Substantia nigra (tissue), 51 donors: ENCODE measurements at places on chromosomes 16 and 17.

DNA sequence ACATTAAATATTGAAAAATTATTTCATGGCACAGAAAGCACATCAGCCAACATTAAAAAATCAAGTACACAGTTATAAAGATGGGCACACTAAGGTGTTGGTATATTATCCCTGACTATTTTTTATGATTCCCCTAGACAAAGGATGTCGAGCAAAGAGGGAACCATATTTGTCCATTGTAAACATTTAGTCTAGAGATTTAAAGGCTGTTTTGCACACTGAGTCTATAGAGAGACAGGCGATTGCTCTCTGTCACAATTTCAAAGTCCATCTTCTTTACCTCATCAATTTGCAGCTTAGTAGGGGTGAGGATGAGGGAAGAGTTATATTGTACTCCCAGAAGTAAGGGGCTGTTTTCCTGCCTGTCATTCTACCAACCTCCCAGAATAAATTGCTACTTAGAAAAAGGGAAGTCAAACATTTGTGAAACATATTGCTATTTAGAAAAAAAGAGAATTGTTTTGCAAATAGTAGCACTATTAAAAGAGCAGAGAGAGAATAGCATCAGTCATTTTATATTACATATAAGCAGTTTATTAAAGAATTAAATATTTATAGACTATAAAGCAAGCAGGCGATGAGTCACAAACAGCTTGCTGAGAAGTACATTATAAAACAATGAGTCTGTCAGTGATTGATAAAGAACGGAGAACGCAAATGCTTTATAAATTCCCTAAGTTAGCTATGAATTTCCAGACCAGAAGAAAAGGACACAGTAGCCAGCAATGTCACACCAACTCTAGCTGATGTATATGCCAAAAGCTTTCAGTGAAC lies 270.6 kb upstream of the PMFBP1 start:
- no peak for DNase-seq

GRCh38 chr17:9255833-9256232 lies 234.5 kb downstream of the NTN1 start:
- no peak for DNase-seq

GRCh38 chr17:61247439-61247838 lies 152.2 kb upstream of the TBX2 start:
- no peak for DNase-seq

- DNase-seq: no peak
Observed at GRCh38 chr17:82021900-82022309, 773 bp downstream of the CENPX start.

DNA sequence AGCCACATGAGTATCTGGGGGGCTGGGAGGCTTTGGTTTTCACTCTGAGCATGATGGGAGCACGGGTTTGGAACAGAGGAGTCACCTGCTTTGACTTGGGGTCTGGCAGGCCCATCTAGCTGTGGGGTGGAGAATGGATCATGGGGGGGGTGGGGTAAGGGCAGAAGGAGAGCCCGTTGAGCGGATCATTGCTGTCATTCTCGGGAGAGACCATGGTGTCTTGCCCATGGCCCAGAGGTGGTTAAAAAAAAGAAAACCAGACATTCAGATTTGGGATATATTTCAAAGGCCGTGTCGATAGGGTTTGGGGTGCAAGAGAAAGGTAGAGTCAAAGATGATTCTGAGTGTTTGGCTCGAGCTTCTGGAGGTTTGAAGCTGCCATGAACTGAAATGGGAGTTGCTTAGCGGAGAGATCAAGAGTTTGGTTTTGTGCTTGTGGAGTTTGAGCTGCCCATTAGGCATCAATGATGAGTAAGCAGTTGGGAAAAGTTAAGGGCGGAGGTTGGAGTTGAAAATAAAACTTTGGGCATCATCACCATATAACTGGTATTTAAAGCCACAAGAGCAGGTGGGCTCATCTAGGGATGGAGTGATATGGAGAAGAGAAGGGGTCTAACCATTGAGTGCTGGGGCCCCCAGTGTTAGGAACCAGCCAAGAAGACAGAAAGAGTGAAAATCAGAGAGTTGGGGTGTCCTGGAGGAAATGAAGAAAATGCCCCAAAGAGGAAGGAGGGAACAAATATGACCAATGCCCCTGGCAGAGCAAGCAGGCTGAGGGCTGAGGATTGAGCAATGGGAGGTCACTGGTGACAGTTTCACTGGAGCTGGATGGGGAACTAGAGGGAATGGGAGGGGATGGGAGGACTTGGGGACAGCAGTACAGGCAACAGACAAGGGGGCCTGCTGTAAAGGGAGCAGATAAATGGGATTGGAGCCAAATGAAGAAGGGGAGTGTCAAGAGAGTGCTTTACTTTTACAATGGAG lies 1.9 kb downstream of the NOD2 start:
- no peak for DNase-seq

DNA sequence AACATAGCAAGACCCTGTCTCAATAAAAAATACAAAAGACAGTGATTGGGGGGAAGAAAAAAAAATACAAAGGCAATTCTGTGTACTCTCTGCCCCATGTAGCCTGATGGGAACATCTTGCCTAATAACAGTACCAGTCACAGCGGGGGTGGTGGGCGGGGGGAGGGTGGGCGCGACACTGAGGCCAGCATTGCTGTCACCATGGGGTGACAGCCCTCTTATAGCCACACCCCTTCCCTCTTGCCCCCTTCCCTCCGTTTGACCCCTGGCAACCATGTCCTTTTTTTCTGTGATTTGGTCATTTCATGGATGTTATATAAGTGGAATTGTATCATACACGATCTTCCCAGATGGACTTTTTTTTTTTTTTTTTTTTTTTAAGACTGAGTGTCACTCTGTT lies 80.9 kb downstream of the DNAH17 start:
- DNase-seq: peak; percentile 22

DNA sequence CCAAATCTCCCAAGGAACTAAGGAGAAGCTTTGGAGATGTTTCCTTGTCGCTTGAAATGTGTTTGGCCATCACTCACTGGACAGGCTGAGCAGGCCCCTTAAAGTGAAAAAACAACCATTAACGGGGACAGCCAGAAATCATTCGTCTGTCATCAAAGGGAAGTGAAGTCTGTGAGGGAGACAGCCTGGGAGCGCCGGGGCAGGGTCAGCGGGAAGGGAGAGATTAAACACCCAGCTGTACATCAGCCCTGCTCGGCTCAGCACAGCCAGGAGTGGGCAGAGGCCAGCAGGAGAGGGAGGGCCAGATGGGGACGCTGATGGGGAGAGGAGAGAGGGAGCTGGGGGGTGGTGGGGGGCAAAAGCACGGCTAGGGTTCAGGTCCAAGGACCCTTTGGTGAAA lies 105.1 kb downstream of the SDK2 start:
- no peak for DNase-seq

GRCh38 chr17:81494626-81495377 lies 17.8 kb downstream of the ACTG1 start:
- no peak for DNase-seq

- DNase-seq: no peak
Observed at GRCh38 chr16:53925526-53925925, 221.6 kb downstream of the FTO start.

GRCh38 chr16:57409870-57410587 lies 5.5 kb downstream of the CCL17 start:
- no peak for DNase-seq

- DNase-seq: no peak
Observed at GRCh38 chr16:54093281-54093680, 193.3 kb downstream of the IRX3 start.

DNA sequence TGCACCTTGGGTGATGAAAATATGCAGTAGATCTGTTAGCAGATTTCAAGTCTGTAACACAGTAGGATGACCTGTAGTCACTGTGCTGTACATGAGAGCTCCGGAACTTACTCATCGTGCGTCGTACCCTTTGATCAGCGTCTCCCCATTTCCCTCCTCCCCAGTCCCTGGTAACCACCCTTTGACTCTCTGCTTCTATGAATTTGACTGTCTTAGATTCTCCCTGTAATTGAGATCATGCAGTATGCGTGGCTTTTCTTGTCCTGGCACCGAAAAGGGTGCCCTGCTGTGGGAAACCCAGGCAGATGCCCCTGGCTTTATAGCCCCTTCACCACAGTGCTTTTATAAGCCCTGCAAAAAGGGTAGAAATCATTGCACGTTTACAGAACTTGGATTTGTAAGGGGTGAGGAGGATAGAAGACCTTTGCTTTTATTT lies 20.5 kb downstream of the CLEC16A start:
- no peak for DNase-seq

GRCh38 chr16:10383626-10384025 lies 2.2 kb upstream of the ATF7IP2 start:
- DNase-seq: no peak

DNA sequence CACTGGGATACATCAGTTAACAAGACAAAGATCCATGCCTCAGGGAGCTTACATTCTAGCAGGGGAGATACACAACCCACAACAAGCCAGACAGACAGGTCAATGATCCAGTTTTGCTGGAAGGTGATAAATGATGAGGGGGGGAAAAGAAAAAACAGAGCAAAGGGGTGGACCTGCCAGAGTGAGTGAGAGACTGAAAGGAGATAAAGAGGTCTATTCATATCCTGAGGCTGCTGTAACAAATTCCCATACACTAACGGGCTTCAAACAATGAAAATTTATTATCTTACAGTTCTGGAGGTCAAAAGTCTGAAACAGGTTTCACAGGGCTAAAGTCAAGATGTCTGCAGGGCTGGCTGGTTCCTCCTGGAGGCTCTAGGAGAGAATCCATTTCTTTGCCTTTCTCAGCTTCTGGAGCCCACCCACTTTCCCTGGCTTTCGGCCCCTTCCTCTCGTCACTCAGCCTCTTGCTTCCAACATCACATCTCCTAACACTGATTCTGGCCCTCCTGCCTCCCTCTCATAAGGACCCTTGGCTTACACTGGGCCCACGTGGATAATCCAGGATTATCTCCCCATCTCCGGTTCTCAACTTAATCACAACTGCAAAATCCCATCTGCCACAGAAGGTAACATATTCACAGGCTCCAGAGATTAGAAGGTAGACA lies 81.5 kb downstream of the GAS7 start:
- DNase-seq: no peak

DNA sequence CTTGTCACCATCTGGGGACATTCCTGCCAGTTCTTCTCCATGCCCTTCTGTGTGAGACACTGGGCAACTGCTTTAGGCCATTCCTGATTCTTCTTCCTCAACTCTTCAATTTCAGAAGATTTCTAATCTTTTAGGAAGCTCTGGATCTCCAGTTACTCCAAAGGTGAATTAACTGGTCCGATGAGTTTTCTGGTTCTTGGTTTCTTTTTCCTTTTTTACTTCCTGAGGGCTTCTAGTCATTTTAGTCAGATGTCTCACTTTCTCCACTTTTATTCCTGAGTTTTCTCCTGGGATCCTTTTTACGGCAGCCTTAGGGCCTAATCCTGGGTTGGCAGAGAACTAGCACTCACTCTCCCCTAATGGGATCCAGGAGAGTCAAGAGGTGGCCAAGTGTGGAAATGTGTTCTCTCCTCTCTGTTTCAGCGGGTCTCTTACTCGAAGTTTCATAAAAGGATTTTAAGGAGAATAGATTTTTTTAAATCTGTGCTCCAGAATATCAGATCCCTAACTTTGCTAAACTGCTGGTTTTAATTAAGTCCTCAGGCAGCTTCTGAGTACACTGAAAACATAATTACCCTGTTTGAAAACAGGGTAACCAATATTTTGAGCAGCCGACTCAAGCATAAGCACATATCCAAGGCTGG lies 107.6 kb downstream of the RMI2 start:
- no peak for DNase-seq

DNA sequence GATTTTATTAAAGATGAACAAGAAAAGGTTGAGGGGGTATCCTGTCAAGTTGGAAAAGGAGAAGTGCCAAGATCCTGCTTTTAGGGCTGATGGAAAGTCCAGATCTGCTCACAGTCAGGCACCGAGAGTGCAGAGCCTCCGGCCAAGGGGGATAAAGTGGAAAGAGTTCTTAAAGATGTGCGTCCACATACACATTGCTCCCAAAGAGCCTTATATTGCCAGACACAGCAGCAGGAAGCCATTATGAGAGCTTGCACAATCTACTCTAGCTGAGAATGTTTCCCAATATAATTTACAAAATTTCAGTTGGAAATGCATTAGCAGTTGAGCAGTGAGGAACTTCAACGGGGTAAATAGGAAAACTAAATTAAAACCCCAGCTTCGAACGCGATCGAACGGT lies 95.6 kb downstream of the SALL1 start:
- DNase-seq: no peak

GRCh38 chr17:28854457-28855335 lies at the start of gene ERAL1:
ERAL1 (plus strand) TSS chr17:28855016; CDS start chr17:28855035, 19 bp downstream.
- DNase-seq: peak; percentile 83

DNA sequence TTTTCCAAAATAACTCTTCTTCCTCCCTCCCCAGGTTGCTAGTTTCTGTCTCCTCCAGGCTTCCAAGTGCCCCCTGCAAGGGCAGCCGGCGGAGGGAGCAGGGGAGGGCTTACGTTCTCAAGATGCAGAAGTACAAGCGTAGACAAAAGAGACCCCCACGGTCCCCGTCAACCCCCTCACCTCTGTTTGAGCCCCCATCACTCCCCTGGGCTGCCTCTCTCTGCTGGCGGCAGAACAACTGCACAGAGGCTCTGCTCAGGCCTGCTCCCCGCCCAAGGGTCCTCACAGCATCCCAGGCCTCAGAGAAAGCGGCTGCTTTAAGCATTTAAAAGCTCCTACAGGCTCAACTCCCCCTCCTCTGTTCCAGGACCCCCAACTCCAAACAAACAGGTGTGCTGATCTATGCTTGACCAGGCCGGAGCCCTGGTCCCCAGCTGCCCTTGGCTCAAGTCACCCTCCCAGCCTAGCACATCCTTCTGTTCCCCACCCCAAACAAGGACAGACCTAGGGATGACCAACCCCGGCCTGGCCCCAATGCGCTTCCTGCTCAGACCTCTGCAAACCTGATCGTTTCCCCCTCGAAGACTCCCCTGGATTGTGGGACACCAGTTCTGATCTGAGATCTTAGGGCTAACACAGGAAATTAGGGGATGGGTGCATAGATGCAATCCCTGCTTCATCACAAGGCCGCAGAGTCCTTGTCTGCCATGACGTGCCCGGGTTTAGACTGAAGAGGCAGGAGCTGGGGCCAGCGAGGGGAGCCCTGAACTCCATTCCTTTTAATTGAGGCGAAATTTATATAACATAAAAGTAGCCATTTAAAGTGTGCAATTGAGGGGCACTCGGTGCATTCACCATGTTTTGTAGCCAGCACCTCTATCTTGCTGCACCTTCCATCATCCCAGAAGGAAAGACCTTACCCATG lies 17.2 kb upstream of the RBFOX3 start:
- DNase-seq: no peak
